ENCODE measurements at places on chromosomes 1 and 21.

DNA sequence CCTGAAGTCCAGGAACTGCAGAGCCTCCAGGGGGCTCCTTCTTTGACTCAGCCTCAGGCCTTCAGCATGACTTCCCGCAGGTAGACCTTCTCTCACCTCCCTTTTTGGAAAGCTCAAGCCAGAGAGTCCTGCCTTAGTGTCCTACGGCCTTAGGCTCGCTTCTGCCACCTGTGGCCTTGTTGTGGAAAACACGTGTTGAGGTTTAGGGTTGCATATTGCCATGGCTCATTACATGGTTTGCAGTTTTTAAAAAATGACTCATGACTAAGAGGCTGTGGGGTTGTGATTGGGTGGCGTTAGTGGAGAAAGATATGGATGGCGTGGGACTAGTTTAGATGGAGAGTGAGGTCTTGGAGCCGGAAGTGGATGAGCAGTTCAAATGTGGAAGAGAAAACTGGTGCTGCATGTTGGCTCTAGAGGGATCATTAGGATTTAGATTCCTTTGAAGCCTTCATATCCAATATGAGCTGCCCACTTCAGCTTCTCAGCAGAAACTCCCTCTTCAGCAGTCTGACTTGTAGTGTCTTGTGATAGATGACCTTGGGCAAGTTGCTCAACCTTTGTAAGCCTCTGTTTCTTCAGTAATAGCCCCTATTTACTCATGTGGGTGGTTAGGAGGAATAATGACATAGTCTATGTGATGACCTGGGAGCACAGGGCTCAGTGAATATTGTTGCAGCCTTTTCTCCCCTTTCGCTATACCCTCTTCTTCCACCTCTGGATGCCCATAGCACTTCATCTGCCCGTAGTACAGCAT lies 6.5 kb upstream of the FGGY start:
- DNase-seq: no peak

- peak; percentile 73 for DNase-seq
Observed at GRCh38 chr1:232704694-232705680, 75.1 kb upstream of the SIPA1L2 start.

- DNase-seq: no peak
Observed at GRCh38 chr1:45246760-45247159, 40.4 kb upstream of the ZSWIM5 start.

DNA sequence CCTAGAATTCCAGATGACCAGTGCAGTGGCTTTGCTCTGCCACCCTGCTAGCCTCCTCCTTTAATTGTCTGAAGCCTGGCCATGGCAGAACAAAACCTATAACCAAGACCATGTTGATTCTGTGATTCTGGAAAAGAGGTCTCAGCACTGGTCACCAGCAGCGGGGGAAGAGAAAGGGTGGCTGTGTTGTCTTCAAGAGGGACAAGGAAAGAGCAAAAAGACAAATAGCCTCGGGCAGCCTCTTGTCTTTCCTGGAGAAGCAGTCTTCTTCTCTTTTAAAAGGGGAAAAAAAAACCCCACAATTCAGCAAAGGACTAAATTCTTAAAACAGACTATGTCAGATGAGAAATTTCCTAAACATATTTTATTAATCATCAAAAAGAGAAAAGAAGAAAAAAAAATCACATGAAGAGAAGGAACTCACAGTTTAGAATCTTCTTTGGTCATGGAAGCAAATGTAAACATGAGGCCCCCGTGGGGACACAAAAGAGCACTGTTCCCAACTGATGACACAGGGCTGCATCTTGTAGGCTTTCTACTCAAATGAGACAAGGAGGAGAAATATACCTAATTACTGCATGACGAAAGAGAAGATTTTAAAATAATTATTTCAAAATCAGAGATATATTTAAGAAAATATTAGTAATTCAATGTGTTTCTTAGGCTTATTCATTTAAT lies 36.3 kb upstream of the RAP1GAP start:
- no peak for DNase-seq

GRCh38 chr1:1544544-1544943 lies 4.1 kb upstream of the TMEM240 start:
- DNase-seq: no peak

- DNase-seq: no peak
Observed at GRCh38 chr1:220491891-220492290, 36.0 kb upstream of the MARK1 start.

- DNase-seq: no peak
Observed at GRCh38 chr21:17002594-17003257, 510.1 kb upstream of the CXADR start.

GRCh38 chr21:42431196-42431595 lies 27.5 kb downstream of the UBASH3A start:
- no peak for DNase-seq

DNA sequence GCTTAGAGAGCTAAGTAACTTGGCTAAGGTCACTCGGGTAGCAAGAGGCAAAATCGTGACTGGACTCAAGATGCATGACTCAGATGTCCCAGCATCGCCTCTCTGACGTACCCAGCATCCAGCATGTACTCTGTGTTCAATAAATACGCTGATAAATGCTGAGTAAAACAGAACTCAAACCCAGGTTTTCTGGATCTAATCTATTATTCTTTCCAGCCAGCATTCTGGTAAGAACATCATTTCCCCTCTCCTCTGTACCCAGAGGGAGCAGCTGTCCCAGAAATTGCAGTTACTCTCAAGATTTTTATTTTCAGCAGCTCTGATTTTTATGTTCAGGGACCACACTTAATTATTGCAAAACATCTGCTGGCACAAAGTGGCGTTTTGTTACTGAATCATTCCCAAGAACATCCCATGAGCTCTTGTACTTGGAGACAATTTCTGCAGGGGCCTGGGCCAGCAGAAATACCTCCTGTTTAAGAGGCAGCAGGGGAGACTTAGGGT lies 249.0 kb downstream of the PRDM2 start:
- DNase-seq: no peak

GRCh38 chr1:167630568-167631385 lies 745 bp downstream of the RCSD1 start:
- DNase-seq: no peak

- DNase-seq: no peak
Observed at GRCh38 chr1:43285269-43285990, at the start of gene C1orf210. Gene C1orf210 (minus strand): TSS chr1:43285581. CDS start chr1:43283270, 2,311 bp downstream.

GRCh38 chr21:42009018-42009830 lies 936 bp downstream of the ZBTB21 start:
- DNase-seq: no peak

GRCh38 chr1:93021539-93022134 lies 57.4 kb upstream of the MTF2 start:
- DNase-seq: no peak

GRCh38 chr21:45620201-45620923 lies 23.2 kb upstream of the PCBP3 start:
- no peak for DNase-seq

DNA sequence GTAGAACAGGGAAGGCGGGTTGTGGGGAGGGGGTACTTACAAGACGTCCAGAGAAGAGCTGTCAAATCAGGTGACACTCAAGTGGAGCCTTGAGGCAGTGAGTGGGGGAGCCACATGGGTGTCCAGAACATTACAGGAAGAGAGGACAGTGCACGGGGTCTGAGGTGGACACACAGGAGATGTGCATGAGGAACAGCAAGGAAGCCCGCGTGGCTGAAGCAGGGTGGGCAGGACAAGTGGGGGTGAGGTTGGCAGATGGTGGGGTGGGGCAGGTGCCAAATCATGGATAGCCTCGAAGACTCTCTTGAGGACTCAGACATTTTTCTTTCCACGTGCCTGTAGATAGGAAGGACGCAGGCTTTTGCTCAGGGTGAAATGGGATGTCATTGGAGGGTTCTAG lies 921 bp downstream of the SMPDL3B start:
- no peak for DNase-seq

- DNase-seq: peak; percentile 77
Observed at GRCh38 chr21:43646550-43647260, 12.6 kb downstream of the HSF2BP start.

GRCh38 chr1:10793129-10793651 lies 3.3 kb downstream of the CASZ1 start:
- DNase-seq: no peak

GRCh38 chr21:26804895-26805609 lies 40.2 kb downstream of the ADAMTS1 start:
- peak; percentile 88 for DNase-seq

GRCh38 chr1:151085953-151086559 lies 15.5 kb downstream of the GABPB2 start:
- DNase-seq: no peak

DNA sequence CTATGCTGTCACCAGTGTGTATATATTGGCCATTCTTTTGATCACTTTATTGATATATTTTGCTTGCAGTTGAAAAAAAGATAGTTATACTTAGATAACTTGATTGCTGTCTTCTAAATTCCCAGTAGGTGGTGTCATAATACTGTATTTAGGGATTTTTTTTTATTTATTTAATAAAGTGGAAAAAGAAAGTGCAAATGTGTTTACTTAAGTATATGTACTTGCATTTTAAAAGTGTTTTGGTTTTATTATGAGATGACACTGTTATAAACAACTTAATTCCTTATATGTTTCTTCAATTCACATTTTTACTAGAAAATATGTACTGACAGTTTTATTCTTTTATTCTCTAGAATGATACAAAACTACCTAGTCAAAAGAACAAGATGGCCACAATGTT lies 164.8 kb downstream of the USP25 start:
- DNase-seq: peak; percentile 8

GRCh38 chr1:225842788-225843425 lies 33.0 kb downstream of the EPHX1 start:
- no peak for DNase-seq

DNA sequence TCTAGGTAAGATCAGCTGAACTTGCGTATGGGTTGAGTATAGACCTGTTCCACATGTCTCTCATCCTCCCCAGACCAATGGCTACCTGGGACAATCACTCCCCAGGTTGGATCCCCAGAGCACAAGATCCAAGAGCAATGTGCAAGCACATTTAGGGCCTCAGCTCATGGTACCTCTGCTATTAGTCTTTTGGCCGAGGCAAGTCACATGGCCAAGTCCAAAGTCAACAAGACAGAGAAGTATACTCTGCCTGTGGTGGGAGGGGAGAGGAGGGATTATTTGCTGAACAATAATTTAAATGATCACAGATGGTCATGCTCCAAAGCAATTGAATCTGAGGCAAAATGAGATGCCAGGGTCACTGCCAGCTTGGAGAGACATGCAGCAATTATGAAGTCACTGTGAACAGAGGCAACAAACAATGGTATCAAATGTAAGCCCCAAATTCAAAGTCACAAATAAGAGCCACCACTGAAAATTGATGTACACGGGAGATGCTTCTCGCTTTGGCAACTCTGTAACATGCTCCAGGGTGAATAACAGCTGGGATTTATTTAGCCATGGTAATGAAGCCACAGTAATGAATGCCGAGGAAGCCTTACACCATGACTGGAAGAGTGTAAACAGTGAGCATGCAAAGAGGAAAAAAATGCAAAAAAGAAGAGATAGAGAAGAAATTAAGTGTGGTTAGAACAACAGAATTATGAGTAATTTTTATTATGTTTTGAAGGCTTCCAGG lies 149.1 kb downstream of the ZNF281 start:
- peak; percentile 62 for DNase-seq

GRCh38 chr1:210516092-210516656 lies 187.5 kb downstream of the HHAT start:
- no peak for DNase-seq

DNA sequence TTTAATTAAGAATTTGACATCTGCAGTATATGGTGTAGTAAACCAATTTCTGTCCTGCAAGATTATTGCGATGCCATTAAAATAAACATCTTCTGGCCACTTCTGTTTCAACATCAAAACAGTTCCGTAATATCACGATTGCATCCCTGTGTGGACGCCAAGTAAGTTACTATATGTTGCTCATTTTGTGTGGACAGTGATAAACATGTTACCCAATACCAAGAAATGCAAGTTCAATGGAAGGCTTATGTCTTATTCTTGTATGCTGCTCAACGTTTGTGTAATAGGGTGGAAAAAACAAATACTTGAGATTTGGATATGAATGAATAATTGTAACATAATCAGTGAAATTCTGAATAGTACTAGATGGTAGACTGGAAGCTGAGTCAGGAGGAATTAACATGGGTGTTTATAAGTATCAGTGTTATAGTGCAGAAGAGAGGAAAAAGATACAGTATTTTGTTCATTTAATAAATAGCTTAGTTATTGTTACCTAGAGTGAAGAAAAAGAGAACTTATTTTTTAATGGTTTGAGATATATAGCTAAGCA lies 15.2 kb downstream of the TTC3 start:
- DNase-seq: no peak

- no peak for DNase-seq
Observed at GRCh38 chr1:38563942-38564735, 295.4 kb downstream of the RRAGC start.

GRCh38 chr1:191152776-191153175 lies 675.1 kb upstream of the BRINP3 start:
- no peak for DNase-seq

- no peak for DNase-seq
Observed at GRCh38 chr1:158002631-158003405, 9.4 kb downstream of the KIRREL1 start.

- no peak for DNase-seq
Observed at GRCh38 chr1:181607524-181607923, 124.2 kb downstream of the CACNA1E start.

- DNase-seq: peak; percentile 27
Observed at GRCh38 chr1:53639251-53639763, 99.7 kb downstream of the GLIS1 start.

- peak; percentile 74 for DNase-seq
Observed at GRCh38 chr1:20603504-20604464, 14.9 kb downstream of the CDA start.

DNA sequence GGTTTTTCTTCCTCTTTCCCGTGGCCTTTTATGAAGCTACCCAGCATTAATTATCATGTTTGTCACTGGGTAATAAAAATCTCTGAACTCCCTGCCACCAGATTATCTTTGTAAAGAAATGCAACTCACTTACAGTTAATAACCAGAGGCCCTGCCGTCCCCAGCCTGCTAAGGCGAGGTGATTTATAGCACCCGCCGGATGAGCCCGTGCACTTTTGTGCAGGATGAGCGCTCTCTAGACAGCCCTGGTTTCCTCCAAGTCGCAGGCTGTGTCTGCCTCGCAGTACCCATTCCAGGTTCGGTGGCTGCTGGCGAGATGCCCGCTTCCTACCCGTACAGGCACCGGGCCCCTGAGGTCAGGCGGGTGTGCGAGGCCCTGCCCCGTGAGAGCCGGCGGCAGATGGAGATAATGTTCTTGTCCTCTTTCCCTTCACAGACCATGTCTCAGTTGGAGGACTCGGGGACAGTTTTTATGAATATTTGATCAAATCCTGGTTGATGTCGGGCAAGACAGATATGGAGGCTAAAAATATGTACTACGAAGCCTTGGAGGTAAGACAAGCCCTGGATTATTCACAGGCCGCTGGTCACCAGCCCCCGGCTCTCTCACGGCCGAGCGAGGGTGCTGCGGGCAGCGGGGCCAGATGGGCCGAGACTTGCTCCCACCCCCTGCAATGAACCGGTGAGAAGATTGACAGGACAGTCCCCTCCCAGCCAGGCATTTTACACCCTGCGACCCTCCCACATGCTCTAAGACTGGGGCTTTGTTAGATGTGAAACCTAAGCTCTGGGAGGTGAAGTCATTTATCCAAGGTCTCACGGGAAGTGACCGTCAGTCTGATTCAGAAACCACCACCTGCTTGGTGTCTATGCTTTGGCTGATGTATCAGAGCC lies 28.5 kb upstream of the SELENON start:
- DNase-seq: no peak

- no peak for DNase-seq
Observed at GRCh38 chr1:225464851-225465792, 37.3 kb upstream of the LBR start.

- no peak for DNase-seq
Observed at GRCh38 chr1:178294654-178295053, 200.8 kb downstream of the RASAL2 start.

- no peak for DNase-seq
Observed at GRCh38 chr21:37064841-37065240, 8.0 kb downstream of the PIGP start.

GRCh38 chr21:42847051-42847707 lies 32.2 kb downstream of the WDR4 start:
- no peak for DNase-seq

Data from fibroblast of skin of left quadriceps (primary cell).